ENCODE measurements at places on chromosomes 2 and 18.

DNA sequence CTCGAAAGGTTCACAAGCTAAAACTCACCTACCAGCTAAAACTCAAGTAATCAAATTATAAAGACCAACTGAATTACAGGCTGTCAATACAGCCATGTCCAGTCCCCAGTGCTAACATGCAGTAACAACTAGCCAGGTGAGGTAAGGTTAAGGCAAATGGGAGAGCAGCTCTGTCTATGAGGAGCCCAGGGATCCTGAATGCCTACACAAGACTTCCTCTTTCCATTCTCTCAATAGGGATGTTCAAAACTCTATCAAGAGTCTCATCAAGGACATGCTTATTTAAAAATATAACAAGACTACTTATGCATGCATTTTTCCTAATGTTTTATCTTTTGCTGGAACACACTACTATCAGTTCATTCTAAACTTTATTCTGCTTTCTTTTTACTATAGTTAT lies 20.4 kb downstream of the REV1 start:
- no peak for DNase-seq

DNA sequence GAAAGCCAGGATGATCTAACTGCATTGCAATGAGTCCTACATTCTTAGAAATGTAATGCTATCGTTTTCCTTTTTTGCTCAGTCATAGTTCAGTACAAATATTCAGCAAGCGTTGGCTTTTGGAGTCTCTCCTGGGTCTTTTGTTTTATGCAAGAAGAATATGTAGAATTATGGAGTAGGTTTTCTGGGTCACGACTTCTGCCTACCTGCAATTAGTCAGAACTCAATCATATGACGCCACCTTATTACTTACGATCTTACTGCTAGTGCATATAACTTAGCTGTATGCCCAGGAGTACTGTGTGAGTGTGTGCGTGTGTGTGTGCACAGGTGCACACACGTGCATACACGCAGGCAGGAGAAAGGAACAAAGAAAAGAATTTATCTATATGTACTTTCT lies 640.2 kb downstream of the STK39 start:
- DNase-seq = peak; percentile 14

DNA sequence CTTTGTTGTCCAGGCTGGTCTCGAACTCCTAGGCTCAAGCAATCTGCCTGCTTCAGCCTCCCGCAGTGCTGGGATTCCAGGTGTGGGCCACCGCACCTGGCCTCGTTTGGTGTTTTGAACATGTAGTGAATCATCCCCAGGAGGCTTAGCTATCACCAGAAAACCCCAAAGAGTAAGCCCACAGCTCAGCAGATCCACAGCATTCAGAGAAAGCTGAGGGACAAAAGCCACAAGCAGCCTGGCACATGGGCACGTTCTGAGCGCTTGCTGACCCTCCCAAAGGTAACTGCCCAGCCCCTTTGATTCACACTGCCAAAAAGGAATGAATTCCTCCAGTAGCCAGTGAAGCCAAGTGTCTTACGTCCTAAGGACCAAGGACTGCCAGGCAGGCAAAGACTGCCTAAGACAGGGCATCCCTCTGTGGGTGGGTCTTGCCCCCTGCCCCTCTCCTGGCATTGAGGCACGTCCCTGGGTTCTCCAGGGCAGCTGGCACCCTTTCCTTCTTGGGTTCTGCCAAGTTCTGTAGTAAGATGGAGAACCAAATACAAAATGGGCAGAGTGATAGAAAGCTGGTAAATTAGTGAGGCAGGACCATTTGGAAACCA lies 31.7 kb downstream of the MBP start:
- no peak for DNase-seq

DNA sequence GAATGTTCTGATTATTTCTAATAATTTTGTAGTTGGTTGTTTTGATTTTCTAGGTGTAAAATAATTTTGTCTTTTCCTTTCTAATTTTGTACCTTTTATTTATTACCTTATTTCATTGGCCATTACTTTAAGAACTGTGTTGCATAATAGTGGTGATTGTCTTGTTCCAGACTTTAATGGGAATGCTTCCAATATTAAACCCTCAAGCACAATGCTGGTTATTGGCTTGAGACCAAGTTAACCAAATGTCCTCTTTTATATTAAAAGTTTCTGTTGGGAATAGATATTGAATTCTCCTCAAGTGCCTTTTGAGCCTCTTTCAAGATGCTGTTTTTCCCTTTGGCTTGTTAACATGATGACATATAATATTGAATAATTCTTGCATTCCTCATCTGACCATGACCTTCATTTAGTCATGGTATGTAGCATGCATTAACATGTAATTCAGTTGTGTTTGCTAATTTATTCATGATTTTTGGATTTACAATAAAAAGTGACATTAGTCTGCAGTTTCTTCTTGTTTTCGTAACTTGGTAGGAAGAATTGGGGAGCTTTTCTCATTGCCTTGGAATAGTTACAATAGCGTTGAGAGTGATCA lies 141.7 kb downstream of the DIS3L2 start:
- peak; percentile 70 for DNase-seq

GRCh38 chr2:100344433-100344832 lies 22.1 kb upstream of the LONRF2 start:
- DNase-seq = no peak

Data from astrocyte of the spinal cord (primary cell).